ENCODE measurements at places on chromosomes 13 and 19. TPM values are rescaled to one million over a fixed set of nuclear protein-coding genes. Genes with fewer than 3 reads are reported as not detected.

SPACA4 gene
- not detected for total RNA-seq

- no peaks in the 10 kb centered on the region for H3K36me3 ChIP-seq
- H3K4me3 ChIP-seq: no peak overlapping the region
- H3K27ac ChIP-seq: no peak overlapping the region
- H3K27me3 ChIP-seq: no peaks in the 10 kb centered on the region
Observed at GRCh38 chr19:2176337-2176994, 12.7 kb downstream of the DOT1L start.

DNA sequence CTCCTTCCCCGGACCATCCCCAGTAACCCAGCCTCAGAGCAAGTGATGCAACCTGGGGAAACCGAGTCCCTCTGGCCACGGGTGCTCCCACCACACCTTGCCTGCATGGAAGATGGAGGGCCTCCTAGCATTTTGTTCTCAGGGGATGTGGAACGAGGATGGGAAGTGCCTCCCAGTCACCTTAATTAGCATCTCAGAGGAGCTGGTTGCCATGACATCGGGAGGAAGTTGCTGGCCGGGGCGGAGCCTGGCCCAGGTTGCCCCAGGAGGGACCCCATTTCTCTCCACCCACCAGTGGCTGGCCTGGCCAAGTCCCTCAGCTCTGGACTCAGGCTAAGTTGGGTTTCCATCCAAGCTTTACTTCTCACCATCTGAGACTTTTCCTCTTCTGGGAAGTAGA lies 24.1 kb upstream of the PTPRS start:
- no peak overlapping the region for H3K4me3 ChIP-seq
- no peaks in the 10 kb centered on the region for H3K4me1 ChIP-seq
- H3K36me3 ChIP-seq: no peaks in the 10 kb centered on the region
- H3K27me3 ChIP-seq: peaks cover 1% of the 10 kb centered on the region
- no peak overlapping the region for H3K27ac ChIP-seq
- DNase-seq: no peak

DNA sequence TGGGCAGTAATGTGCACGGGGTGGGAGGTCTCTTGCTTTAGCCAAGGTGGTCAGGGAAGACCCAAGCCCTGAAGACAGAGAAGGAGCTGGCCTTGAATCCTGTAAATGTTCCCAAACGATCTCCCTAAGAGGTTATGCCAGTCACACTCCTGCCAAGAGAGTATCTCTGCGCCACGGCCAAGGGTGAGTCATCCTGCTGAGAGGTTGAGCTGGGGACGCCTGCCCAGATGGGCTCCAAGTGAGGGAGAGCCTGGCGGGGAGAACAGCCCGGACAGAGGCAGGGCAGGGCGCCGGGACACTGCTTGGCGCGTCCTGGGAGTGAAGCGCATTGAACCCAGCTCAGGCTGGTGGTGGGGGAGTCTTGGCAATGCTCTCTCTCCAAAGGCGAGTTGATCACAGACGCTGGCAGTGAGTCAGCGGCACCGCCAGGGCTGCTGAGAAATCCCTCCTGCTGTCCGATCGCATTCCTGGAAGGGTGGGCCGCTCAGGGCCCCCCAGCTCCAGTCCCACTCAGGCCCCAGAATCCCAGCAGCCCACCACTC lies 16.4 kb downstream of the SULT2B1 start:
- H3K36me3 ChIP-seq: no peaks in the 10 kb centered on the region
- DNase-seq: no peak
- H3K4me3 ChIP-seq: peak overlapping the region; percentile 16
- peaks cover 2% of the 10 kb centered on the region for H3K4me1 ChIP-seq
- no peak overlapping the region for H3K27ac ChIP-seq

- DNase-seq: no peak
- H3K27ac ChIP-seq: no peak overlapping the region
- no peaks in the 10 kb centered on the region for H3K36me3 ChIP-seq
- H3K4me1 ChIP-seq: peaks cover 4% of the 10 kb centered on the region
- H3K27me3 ChIP-seq: no peaks in the 10 kb centered on the region
- no peak overlapping the region for H3K4me3 ChIP-seq
Observed at GRCh38 chr13:31970231-31970930, 61.2 kb upstream of the FRY start.

DNA sequence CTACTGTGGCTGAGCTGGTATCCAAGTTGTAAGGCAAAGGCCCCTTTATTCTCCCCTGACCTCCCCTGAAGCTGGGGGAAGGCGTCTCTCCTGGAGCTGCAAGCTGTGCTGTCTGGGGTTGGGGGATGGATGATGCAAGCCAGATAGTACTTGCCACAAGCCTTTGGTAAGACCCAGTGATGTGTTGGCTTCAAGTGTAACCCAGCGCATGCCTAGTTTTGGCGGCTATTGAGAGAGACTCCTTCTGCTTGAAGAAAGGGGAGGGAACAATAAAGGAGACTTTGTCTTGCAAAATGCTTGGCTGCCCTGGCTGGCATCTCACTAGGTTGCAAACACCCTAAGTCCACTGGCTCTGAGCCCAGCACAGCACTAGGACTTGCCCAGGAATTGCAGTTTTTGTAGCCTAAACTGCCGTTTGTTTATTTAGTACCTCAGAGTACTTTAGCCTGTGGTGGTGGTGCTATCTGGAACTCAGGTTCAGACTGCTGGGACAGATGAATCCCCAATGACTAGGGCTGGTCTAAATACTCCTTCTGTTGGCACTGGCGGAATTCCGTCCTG lies 108.2 kb downstream of the TNFSF13B start:
- H3K27me3 ChIP-seq: no peaks in the 10 kb centered on the region
- H3K4me1 ChIP-seq: no peaks in the 10 kb centered on the region
- no peaks in the 10 kb centered on the region for H3K36me3 ChIP-seq
- no peak for DNase-seq
- no peak overlapping the region for H3K27ac ChIP-seq

DNA sequence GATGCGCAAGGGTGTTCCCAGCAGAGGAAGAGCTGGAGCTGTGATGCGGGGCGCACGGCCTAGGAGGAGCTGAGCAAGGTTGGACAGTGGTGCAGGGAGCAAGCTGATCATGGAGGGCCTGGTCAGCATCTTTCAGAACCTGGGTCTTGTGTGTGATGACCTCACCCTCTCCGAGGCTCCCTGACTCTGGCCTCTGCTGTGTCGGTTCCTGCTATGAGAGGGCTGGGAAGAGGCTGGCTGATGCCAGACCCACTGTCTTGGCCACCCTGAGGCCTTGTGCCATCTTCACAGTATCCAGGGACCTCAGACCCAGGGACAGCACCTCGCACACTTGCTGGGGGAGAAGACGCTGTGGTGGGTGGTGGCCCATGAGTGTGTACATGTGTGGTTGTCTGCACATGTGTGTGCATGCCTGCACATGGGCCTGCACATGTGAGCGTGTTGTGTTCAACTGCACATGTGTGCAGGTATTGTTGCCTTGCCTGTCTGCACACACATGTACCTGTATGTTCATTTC lies 16.5 kb upstream of the C13orf46 start:
- H3K4me1 ChIP-seq: no peaks in the 10 kb centered on the region
- H3K27me3 ChIP-seq: peaks cover 11% of the 10 kb centered on the region
- H3K27ac ChIP-seq: no peak overlapping the region
- no peak for DNase-seq
- peak overlapping the region; percentile 8 for H3K4me3 ChIP-seq

KLK15 gene
- total RNA-seq: not detected

MEDAG gene
- total RNA-seq: 0.77 TPM
